Activated T-cell treated with anti-CD3 and anti-CD28 coated beads for 4 hours (primary cell): ENCODE measurements at places on chromosomes 5 and 9.

DNA sequence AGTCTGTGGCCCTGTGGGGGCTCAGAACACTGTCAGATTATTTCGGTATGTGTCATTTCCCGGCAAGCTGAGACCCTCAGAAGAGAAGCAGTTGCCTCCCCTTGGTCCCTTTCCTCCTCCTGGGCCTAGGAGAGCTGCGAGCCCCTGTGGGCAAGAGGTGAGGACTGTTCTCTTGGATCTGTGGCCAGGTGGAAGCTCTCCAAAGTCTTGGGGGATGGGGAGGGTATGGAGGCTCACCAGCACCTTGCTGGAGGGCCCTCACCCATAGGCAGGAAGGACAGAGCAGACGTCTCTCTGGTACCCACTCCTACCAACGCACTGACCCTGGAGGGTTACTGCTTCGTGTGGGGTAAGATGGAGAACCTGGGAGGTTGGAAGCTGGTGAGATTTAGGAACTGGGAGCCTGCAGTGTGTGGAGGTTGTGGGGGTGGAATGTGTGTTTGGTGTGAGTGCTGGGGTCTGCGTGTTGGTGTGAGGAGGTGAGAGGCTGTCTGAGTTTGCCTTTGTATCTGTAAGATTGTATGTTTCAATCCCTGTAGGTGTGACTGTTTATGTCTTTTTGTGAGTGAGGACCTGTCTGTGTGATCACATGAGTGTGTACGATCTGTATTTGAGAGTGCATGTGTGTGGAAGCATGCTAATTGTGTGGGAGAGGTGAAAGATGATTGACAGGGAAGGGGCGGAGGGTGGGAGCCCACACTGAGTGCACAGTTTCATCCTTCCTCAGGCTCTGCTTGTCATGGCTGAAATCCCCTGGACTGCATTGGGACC, 52.4 kb upstream of the PSD2 start:
- no peak for DNase-seq

- no peak for DNase-seq
Observed at GRCh38 chr5:136808756-136809155, 443.4 kb upstream of the TRPC7 start.

- DNase-seq: no peak
Observed at GRCh38 chr5:19497229-19497815, 490.7 kb downstream of the CDH18 start.

DNA sequence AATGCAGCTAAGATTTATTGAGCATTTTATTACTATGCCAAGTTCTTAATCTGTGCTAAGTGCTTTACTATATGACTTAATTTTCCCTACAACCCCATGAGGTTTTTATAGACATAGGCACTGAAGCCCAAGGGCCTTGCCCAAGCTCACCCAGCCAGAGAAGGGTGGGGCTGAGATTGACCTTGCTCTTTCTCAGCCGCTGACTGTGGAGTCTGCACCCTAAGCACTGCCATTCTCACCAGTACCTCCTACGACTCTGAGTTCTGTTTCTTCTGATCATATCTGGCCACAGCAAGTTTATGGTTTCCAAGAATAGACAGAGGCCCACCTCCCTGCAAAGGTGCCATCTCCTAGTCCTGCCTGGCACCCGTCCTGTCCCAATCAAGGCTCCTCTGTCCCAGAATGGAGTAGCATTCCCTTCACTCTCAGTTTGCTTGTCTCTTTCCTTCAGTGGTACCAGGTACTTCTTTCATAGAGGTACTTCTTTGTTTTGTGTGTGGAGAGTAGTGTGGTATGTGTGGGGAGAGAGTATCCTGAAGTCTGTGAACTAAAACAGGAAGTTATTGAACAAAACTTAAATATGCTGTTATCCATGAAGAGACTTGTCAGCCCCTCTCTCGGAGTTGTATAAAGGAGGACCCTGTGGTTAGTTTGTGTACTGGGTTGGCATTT, 42.6 kb downstream of the CSF1R start:
- DNase-seq: no peak

DNA sequence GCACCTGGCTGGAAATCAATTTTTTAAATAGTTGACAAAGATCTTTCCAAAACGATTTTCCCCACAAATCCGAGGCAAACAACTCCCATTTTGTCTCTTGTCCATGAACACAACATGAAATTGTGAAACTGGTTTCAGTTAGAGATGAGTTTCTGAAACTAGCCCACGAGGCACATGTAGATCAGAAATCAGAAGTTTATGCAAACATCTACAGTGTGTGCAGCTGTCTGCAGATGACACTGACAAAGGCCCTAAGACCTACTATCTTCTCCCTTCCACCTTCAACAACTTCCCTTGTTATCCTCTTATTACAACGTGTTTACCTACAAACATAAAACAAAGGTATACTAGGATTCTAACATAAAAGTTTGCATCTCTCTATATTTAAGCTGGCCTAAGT, 183.3 kb downstream of the DIRAS2 start:
- no peak for DNase-seq

DNA sequence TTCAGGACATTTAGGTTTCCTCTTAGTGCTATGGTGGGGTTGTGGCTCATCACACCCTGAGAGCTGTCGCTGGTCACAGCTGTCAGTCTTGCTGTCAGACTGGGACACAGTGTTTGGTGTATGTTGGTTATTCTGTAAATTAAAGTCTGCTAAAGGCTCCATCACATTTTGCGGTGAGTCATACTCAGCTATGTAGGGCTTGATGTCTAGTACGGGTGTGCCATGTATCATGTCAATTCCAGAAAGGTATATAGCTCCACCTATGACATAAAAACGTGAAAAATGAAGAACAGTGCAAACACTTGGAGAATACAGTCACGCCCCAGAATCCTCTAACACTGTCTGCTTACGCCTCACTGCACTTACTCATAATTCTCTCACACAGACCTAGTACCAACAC, 11.9 kb downstream of the TRMO start:
- DNase-seq: no peak

DNA sequence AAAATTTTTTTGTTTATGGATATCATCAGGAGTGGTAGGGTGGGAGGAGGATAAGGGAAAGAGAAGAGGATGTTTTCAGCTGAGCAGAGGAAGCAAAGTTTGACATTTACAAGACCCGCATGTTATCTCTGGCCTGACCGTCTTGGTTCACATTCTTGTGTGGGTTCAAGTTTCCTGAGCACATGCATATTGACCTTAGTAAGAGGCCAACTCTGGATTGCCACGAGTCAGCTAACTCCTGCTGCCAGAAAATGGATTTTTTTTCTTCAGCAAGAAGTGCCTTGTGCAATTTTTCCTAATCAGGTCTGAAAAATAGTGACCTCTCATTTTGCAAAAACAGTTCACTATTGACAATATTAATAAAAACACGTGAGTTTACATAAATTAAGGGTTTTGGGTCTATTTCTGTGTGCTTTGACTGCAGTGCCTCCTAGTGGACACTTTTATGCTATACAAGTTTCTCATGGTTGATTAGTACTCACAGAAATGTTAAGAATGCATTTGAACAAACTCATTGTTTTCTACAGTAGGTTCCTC, 27.1 kb upstream of the BASP1 start:
- DNase-seq: no peak

GRCh38 chr9:136485049-136486045, 2.5 kb upstream of the SEC16A start:
- DNase-seq: peak; percentile 78

DNA sequence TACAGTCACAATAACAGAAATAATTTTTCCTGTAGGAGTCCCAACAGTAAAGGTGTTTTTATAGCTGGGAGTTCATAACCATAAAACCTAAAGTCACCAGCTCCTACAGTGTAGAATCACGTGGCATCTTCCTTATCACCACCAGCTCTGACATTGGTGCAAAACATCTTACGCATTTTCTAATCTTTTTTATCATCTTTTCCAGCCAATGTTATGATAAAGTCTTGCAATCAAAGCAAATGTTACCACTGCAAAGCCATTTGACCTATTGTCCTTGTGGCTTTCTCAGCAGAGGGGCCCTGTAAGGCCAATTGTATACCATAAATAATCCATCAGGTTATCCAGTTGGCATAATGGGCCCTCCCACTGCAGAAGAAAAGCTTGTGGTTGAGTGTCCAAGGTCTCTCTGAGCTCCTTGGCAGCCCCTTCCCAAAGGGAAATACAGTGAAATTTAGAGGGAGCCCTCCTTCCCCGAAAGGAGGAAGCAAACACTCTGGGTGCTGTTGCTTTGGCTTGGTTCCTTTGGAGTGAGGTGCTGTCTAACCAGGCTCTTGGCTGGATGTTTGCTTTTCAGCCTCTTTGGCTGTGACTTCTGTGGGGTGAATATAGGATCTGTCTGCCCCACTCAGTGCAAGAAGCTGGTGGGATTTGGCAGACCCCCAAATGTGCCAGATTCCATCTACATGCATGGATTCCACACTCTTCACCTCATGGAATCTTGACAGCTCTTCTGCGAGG, 29.3 kb upstream of the CPEB4 start:
- no peak for DNase-seq

DNA sequence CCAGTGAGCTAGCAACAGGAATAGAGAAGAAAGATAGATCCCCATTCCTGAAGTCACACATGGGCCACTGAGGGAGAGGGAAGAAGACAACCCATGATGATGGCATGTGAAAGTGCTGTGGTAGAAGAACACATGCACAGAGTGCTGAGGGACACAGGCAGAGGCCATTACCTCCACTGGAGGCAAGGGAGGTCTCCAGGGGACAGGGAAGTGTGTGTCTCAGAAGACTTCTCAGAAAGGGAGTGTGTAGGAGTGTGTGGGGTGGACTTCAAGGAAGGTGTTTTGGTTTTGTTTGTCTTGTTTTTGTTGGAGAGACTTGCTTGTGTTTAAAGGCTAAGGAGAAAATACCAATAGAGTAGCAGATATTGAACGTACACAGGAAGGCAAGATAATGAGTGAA, 77.0 kb upstream of the SMARCA2 start:
- DNase-seq: no peak

GRCh38 chr9:123164285-123164684, 104.1 kb downstream of the STRBP start:
- no peak for DNase-seq

GRCh38 chr5:167145841-167146240, 1145.6 kb upstream of the WWC1 start:
- no peak for DNase-seq

DNA sequence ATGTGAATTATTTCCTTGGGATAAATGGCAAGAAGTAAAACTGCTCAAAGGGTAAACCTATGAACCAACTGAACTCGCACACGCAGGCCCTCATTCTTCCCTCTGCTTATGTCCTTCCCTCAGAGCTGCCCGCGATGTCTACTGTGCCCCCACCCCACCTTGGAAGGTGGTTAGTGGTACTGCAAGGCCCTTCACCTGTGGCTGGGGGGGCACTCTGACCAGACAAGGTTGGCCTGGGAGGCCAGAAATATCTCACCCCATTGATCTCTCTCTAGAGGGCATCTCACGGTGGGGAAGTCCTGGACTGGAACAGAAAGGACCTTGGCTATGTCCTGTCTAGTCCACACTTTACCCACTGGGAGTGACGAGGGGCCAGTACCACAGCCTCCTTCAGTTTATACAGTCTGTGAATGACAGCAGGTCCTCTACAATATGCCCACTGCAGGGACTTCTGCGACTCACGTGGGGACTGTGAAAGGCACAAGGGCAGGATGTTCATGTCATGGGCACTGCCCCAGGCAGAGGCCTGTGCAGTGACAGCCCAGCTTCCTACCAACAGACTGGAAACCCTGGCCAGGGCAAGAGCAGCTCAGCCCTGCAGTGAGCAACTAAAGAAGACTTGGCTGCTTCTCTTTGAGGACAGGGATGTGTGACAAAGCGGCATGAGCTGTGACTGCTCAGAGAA, 56.8 kb upstream of the SYNPO start:
- DNase-seq: no peak

- no peak for DNase-seq
Observed at GRCh38 chr5:80177236-80177635, 78.6 kb downstream of the SERINC5 start.

- no peak for DNase-seq
Observed at GRCh38 chr9:36319806-36320205, 61.6 kb upstream of the GNE start.

- no peak for DNase-seq
Observed at GRCh38 chr9:95249986-95250385, 67.5 kb downstream of the FANCC start.

DNA sequence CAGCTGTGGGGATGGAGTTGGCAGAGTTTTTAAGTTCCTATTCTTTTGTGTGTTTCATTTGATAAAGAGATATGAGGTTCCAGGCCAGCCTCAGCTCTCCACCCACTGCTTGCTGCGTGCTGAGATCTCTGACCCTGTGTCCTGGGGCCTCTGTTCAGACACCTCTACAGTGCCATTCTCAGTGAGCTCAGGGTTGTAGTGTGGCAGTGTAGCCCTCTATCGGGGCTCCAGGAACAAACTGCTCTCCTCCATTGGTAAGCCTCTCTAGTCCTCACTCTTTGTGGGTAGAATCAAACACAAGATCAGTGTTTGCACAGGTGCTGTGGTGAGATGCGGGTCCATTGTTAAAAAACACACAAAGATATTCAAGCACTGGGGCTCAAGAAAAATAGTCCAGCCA, 386.6 kb upstream of the RPS23 start:
- DNase-seq: no peak

DNA sequence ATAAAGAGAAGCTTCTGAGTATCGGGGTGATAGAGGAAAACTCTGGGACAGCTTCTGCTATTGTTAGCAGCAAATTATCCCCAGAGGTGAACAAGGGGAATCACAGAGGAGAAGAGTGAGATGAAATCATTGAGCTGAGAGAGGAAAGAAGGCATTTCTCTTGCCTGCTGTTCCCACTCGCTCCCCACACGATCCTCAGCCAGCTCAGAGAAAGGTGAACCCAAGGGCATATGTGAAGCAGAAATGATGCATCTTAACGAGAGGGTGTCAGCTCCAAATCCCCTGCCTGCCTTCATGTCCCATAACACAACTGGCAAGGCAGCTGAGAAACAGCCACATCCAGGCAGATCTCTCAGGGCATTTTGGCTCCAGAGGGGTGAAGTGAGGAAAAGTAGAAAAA, 111.6 kb downstream of the BRINP1 start:
- DNase-seq: no peak

DNA sequence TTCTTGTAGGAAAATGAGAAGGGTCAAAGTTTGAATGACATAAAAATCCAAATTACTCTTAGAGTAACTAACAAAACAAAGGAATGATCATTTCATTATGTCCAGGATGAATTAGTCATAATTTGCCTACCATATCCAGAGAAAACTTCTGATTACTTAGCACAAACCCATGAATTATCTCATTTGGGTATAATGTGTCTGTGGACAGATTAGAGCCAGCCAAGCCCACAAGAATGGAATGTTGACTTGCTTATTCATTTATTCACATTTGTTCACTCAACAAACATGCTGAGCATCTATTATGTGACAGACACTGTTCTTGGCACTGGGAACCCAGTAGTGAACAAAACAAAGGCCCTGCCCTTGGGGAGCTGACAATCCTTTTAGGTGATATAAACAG, 87.4 kb downstream of the APBA1 start:
- DNase-seq: no peak

- no peak for DNase-seq
Observed at GRCh38 chr9:33318781-33319180, 28.5 kb downstream of the NFX1 start.
